ENCODE measurements at places on chromosomes 2 and 18. TPM values are rescaled to one million over a fixed set of nuclear protein-coding genes. Genes with fewer than 3 reads are reported as not detected.

DNA sequence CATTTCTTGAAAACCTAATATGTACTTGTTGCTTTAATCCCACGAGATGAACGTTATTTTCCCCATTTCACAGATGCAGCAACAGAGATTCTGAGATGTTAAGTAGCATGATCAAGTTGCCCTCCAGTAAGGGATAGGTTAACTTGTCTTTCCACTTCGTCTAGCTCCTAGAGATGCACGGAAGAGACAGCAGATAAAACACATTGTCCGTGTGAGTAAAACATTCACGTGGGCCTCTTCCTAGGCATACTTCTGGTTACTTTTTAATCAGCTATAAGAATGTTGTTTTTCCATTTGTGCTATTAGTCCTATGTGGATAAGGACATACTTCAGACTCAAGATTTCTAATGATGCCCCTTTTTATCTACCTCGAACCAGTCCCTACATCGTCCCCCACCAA lies 1.2 kb upstream of the ARHGAP28 start:
- DNase-seq = peak; percentile 22

GRCh38 chr2:98729652-98730051 lies 1.3 kb downstream of the MGAT4A start:
- no peak for DNase-seq

DNA sequence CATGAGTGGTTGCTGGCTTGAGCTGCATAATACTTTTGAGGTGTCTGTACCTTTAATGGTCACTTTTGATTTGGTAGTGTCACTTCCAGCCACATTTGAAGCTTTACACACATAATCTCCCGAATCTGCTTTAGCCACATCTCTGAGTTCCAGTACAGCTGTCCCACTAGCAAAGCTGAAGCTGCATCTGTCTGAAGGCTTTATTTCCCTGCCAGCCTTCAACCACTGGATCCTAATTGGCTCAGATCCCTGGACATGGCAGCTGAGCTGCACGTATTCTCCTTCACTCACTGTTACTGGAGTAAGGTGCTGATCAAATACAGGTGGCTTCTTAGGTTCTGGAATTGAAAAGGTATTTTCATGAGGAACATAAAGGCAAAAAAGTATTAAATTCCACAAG lies 99.7 kb downstream of the TTN start:
- no peak for DNase-seq

DNA sequence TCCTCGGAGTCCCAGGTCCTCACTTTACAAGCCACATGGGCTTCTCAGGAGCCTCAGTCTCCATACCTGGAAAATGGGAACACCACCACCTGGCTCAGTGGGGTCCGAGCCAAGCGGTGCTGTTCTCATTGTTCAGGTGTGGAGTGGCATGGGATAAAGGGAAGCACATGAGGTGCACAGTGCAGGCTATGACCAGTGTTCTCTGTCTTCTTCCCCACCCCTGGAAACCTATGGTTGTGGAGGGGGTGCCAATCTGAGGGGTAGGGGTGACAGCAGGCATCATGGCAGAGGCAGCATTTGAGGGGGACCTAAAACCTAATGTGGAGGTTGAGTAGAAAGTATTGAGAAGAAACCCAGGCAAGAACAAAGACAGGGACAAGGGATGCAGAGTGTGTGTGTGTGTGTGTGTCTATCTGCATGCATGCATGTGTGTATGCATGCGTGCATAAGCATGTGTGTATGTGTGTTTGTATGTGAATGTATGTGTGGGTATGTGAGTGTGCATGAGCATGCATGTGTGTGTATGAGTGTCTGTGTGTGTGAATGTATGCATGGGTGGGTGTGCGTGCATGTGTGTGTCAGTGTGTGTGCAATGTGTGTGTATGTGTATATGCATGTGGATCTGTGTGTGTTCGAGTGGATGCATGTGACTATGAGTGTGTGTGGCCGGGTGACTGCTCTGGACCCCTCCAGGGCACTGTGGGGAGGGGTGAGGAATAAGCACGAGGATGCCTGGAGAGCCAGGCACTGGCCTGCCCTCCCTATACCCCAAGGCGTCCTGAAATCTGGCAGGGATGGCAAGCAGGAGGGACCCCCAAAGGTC lies 4.0 kb downstream of the KIF1A start:
- no peak for DNase-seq

The GRB14 gene
- total RNA-seq = 24.1 TPM

The LINC00305 gene
- not detected for total RNA-seq

GRCh38 chr2:232342635-232343565 lies 35.7 kb upstream of the ALPP start:
- no peak for DNase-seq

- no peak for DNase-seq
Observed at GRCh38 chr18:45783097-45784075, 42.1 kb upstream of the SIGLEC15 start.

DNA sequence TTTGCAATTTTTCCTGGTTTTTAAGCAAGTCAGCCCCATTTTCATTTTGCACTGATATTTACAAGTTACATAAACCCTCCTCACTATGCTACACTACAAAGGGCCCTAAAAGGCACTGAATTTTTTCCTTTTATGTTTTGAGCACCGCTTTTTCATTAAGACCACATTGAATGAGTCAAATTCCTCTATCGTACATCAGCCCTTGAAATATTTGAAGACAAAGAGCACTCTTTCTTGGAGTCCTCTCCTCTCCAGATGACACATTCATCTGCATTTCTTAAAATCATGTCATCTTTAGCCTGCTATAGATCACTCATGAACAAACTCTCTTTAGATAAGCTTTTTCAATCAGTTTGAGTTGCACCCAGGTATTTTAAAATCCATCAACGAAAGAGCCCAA lies 306.6 kb upstream of the SOX11 start:
- no peak for DNase-seq

DNA sequence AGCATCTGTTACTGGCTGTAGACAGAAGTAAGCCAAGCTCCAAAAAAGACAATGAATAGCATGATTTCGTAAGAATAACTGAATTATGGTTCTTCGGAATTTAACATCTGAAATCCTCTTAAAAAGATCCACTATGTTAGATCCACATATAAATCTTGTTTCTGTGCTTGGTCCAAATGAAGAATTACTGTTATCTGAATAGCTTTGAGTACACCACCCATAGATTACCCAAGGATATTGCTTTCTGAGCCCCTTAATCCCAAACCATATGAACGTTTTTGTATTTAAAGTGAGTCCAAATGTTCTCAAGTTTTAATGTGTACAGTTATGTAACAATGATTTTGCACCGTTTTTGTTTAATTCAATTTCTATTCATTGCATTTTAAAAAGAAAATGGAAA lies 124.9 kb downstream of the DSC3 start:
- no peak for DNase-seq

- DNase-seq = peak; percentile 59
Observed at GRCh38 chr2:218323526-218324472, 31.5 kb upstream of the TMBIM1 start.

GRCh38 chr2:114925296-114926255 lies 483.1 kb downstream of the DPP10 start:
- no peak for DNase-seq

The HOXD13 gene
- total RNA-seq = not detected

The DSG2 gene
- total RNA-seq = 62.1 TPM

The MOCOS gene
- total RNA-seq = 5.7 TPM

DNA sequence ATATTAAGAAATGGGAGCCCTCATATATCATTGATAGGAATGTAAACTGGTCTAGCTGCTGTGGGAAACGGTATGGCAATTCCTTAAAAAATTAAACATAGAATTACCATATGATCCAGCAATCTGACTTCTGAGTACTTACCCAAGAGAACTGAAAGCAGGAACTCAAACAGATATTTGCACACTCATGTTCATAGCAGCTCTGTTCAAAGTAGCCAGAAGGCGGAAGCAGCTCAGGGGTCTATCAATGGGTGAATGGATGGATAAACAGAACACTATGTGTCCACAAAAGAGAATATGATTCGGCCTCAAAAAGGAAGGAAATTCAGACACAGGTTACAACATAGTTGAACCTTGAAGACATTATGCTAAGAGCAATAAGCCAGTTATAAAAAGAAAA lies 135.7 kb upstream of the NDUFV2 start:
- no peak for DNase-seq

The ERFE gene
- total RNA-seq = 9.8 TPM

The BIN1 gene
- total RNA-seq = 99.0 TPM

DNA sequence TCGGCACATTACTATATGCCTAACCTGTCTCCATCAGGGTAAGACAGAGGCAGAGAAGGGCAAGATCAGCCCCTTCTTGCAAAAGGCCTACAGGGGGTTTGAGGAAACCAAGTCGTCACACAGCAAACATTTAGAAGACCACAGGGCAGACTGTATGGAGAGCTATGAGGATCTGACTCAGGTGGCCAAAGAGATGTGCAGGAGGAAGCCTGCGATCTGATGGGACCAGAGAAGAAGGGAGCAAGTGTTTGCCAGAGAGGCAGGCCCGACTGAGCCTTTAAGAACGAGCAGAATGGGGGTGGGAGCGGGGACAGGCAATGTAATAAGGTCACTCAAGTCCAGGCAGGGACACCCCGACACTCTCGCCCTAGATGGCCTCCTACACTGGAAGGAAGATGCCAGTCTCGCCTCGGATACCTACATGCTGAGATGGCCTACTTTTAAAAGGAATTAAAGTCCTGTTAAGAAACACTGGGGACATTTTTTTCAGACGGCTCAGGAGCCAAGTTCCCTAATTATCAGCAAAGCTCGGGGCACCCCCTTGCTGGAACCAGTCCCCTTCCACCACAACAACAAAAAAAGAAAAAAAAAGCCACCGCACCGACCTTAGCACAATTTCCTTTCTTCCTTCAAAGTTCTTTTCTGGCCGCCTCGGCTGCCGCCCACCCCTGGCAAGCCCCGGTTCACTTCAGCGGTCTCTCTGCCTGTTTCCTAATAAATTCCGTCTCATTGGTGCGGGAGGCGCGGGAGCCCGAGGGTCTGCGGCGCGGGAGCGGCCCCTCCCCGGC lies 1.5 kb downstream of the SFXN5 start:
- no peak for DNase-seq

GRCh38 chr2:236531996-236532395 lies 37.6 kb upstream of the ACKR3 start:
- DNase-seq = no peak

- DNase-seq = peak; percentile 30
Observed at GRCh38 chr2:33051586-33052360, 105.0 kb downstream of the LTBP1 start.

DNA sequence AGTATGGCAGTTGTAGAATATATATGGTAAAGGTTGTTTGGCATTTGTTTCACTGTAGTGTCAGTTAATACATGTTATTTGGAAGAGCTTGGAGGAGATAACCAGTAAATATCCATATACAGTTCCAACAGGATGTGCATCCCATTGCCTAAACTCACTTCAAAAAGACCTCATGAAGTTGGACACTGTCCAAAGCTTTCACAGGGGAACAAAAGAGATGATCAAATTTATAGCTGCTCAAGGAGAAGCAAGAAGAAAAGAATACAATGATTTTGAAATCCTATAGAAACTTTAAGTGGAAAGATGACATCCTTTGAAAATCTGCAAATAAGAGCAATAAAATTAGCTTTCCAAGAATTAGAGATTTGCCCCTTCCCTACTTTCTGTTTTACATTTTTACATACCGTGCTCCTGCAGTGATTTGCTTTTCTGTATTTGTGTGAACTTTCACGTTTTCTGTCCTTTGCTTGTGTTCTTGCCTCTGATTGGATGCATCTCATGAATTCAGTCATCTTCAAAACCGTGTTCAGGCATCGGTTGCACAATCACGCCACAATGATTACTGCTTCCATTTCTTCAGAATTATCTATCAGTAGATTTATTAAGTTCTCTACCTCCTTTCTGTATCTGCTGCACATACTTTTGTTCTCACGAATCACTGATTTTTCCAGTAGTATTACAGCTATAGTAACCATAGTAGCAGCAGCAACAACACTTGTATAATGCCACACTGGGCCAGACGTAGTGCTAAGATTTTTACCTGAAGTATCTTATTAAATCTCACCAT lies 83.8 kb downstream of the PARD3B start:
- DNase-seq = no peak

The LOXHD1 gene
- total RNA-seq = not detected

DNA sequence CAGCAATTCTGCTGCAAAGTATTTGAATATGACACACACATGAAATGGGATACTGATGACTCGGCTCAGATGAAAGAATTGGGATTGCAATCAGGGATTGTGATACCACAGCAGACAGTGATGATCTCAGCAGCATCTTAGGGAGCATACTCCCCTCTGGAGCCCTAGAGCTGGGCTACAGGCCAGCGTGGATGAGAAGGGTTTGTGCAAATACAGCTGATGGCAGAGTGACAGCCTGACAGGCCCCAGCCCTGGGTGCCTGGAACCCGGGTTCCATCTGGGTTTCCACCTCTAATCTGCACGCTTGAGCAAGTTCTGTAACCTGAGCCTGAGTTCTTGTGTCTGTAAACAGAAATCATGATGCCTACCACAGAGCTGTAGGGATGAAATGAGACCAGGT lies 418.0 kb downstream of the LRATD1 start:
- DNase-seq = no peak

DNA sequence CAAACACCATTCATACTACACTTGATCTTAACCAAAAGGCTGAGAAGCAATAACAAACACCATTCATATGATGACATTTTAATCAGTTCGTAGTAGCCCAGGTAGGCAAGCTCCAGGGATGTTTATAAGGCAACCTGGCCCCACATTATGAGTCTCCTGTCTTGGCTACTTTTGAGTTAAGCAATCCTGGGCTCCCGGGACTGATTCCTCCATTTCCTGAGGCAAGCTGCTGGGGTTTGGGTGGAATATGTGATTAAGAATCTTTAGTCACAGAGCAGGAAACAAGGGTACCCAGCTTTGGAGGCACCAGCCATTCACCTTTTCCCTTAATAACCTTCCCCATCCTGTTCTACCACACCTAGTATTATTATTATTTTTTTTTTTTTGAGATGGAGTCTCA lies 24.5 kb upstream of the SPRED2 start:
- no peak for DNase-seq

DNA sequence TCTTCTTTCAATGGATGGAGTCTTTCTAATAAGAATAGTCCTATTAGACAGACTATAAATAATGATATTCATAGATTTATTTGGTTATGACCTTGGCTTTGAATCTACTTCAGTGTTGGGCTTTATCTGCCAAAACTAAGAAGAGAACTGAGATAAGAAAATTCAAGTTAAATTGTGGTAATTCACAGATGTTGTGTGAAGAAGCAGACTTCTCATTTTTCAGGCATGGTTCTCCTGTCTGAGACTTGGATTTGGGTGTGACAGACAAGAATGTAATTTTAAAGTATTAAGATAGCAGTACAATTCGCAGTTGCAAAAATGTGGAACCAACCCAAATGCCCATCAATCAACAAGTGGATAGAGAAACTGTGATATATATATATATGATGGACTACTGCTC lies 124.7 kb downstream of the QPCT start:
- DNase-seq = no peak

The CCDC68 gene
- total RNA-seq = 2.7 TPM

Measured in epithelial cell of proximal tubule (primary cell).